ENCODE measurements at places on chromosomes 1 and 21.

DNA sequence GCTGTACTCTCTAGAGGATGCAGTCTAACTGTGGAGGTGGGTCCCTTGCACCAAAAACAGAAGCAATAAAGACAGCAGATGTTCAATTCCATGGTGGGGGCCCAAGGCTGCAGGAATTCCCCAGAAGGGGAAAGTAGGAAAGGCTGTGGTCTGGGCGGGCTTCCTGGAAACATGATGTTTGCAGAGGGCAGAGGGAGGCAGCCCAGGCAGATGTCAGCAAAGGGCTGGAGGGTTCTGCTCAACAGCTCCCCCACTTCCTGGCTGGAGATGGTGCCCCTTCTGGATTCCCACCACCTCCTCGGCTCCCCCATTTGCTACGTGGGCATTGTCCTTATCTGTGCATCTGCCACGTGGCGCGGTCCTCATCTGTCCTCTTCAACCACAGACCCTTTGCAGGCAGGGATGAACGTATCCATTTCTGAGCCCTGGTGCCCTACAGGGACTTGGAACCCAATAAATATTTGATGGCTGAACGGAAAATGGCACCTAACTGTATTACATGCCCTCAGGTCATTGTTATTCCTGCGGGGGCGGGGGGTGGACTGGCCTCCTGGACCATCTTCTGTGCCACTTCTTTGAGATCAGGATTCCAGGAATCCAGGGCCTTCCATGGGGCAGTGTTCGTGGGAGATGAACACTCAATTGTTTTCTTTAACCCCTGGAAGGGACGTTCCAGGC is 8.4 kb upstream of the GUCA2B start:
- no peak overlapping the region for H3K27ac ChIP-seq
- H3K4me3 ChIP-seq: no peak overlapping the region
- DNase-seq: no peak
- no peaks in the 10 kb centered on the region for H3K36me3 ChIP-seq
- H3K27me3 ChIP-seq: no peaks in the 10 kb centered on the region

DNA sequence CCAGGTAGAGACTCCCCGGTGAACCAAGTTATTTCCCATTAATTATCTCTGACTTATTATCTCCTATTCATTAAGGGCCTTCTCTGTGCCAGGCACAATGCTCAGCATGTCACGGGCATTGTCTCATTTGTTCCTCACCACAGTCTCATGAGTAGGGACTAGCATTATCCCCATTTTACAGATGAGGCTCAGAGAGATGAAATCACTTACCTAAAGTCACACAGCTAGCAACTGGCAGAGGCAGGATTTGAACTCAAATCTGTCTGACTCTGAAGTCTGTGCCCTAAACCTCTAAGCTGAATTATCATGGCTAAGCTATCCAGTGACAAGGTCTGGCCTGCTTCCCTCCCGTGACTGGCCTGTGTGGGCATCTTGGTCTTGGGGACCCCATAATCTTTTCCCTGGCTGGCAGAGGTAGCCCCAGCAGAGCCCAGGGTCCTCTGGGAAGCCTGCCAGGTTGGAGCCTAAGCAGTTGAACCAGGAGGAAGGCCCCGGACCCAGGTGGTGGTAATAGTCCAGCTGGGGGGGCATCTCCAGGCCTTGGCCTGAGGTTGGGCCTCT is 4.5 kb downstream of the MAP7D1 start:
- peak overlapping the region; percentile 48 for H3K4me3 ChIP-seq
- H3K36me3 ChIP-seq: peaks cover 2% of the 10 kb centered on the region
- peak overlapping the region; percentile 81 for H3K27ac ChIP-seq
- H3K4me1 ChIP-seq: peaks cover 48% of the 10 kb centered on the region
- no peaks in the 10 kb centered on the region for H3K27me3 ChIP-seq
- no peak for DNase-seq

- no peak for DNase-seq
- H3K27me3 ChIP-seq: no peaks in the 10 kb centered on the region
- H3K27ac ChIP-seq: no peak overlapping the region
- no peaks in the 10 kb centered on the region for H3K36me3 ChIP-seq
- H3K4me1 ChIP-seq: no peaks in the 10 kb centered on the region
Observed at GRCh38 chr1:983798-984475, 2.0 kb upstream of the PERM1 start.

DNA sequence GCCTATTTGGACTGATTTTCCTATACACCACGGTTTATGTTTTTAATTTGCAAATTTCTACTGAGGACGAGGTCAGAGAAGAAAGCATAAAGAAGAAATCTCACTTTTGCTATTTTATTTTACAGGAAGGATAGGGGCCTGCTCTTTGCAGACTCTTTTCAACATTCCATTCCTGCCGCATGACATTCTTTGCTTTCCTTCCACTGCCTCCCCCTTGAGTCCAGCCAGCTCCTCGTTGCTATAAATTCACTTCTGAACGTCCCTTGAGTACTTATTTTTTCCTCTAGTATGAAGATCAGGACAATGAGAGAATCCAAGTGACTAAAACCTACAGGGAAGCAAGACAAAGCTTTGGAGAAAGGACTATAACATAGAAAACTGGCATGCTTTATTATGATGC is 53.4 kb upstream of the PTGFR start:
- no peaks in the 10 kb centered on the region for H3K27me3 ChIP-seq
- no peaks in the 10 kb centered on the region for H3K4me1 ChIP-seq
- DNase-seq: no peak
- no peak overlapping the region for H3K27ac ChIP-seq
- H3K4me3 ChIP-seq: no peak overlapping the region

GRCh38 chr1:225655509-225656258 is 2.8 kb upstream of the ENAH start:
- DNase-seq: peak; percentile 93
- H3K4me3 ChIP-seq: 0 out of 2 replicates have a peak overlapping the region, but pooled peaks have one; percentile 8
- H3K4me1 ChIP-seq: peaks cover 34% of the 10 kb centered on the region
- no peaks in the 10 kb centered on the region for H3K27me3 ChIP-seq
- H3K36me3 ChIP-seq: peaks cover 4% of the 10 kb centered on the region

DNA sequence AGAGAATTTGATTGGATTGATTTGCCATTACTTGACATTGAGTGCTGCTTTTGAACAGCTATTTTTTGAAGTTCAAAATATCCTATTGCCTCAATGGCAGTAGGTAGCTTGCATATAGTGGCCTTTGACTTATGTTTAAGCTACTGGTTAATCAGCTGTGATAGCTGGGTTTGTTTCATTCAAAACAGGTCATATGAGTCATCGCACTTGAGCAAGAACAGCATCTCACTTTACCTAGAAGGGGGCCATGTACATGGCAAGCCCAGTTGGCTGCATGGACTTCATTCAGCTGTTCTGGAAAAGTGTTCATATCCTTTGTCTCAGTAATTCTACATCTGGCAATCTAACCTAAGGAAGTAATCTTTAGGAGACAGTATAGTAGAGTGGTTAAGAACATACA is 29.0 kb upstream of the ARID1A start:
- H3K27ac ChIP-seq: no peak overlapping the region
- no peak overlapping the region for H3K4me3 ChIP-seq

DNA sequence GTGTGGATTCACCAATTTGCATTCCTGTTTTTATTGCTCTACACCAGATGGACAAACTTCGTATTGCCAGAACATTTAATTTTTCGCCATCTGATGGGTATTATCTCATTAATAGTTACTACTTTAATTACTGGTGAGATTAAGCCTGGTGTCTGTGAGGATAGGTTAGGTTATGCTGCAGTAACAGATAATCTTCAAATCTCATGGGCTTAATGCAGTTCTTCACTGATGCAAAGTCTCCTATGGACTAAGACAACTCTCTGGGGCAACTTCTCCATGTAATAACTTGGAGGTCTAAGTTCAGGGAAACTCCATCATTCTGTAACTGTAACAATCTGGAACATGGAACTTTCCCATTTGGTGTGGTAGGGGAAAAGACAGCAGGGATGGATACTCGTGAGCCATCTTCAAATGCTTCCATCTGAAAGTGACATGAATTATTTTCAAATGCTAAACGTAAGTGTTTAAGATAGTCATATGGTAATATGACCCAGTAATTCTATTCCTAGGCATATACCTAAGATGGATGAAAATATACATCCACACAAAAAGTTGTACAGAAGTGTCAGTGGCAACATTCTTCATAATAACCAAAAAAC is 111.6 kb downstream of the LEPR start:
- H3K36me3 ChIP-seq: no peaks in the 10 kb centered on the region
- H3K4me1 ChIP-seq: no peaks in the 10 kb centered on the region
- no peak overlapping the region for H3K27ac ChIP-seq
- no peak overlapping the region for H3K4me3 ChIP-seq

- no peak for DNase-seq
- H3K4me1 ChIP-seq: no peaks in the 10 kb centered on the region
- no peak overlapping the region for H3K27ac ChIP-seq
- H3K36me3 ChIP-seq: no peaks in the 10 kb centered on the region
- no peak overlapping the region for H3K4me3 ChIP-seq
- peaks cover 5% of the 10 kb centered on the region for H3K27me3 ChIP-seq
Observed at GRCh38 chr1:29858646-29859045, 622.3 kb downstream of the PTPRU start.

- no peak for DNase-seq
- no peaks in the 10 kb centered on the region for H3K27me3 ChIP-seq
- peak overlapping the region; percentile 100 for H3K27ac ChIP-seq
- H3K36me3 ChIP-seq: no peaks in the 10 kb centered on the region
Observed at GRCh38 chr1:218346391-218347204, 1.5 kb downstream of the TGFB2 start.

GRCh38 chr1:192401825-192402224 is 85.0 kb downstream of the RGS21 start:
- no peaks in the 10 kb centered on the region for H3K36me3 ChIP-seq
- no peak for DNase-seq
- no peak overlapping the region for H3K27ac ChIP-seq
- H3K27me3 ChIP-seq: no peaks in the 10 kb centered on the region
- no peaks in the 10 kb centered on the region for H3K4me1 ChIP-seq

DNA sequence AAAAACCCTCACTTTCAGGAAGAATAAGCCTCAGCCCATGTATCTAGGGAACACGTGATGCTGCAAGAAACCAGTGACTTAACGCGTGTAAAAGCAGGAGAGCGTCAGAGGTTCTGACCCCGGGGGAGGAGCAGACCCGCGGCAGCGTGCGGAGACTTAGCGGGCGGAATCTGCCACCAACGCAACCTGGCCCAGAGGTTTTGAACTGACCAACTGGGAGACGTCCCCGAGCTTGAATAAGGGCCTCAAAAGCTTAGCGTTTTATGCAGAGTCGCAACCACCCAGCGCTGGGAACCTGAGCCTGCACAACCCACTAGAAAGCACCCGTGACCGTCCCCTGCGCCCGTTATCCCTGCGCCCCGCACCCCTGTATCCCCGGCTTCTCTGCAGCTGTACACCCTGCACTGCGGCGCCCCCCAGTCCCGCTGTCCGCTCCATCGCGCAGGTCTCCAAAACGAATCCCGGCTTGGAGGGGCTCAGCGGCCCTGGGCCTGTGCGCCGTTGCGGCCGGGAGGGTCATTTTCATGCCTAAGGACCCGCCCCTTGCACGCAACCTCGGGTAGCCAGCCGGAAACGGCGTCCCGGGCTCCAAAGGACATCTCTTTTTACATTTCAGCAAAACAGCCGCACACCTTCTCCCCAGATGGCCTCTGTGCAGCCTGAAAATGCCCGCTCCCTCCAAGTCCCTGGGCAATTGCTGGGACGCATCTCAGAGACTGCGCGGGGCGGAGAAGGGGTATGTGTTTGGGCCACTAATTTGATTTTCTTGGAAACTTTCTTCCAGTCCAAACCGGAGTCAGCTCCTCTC is 29.4 kb upstream of the TRIM17 start:
- H3K4me1 ChIP-seq: peaks cover 3% of the 10 kb centered on the region
- no peaks in the 10 kb centered on the region for H3K36me3 ChIP-seq
- no peak overlapping the region for H3K27ac ChIP-seq
- DNase-seq: no peak
- peak overlapping the region; percentile 57 for H3K4me3 ChIP-seq
